ENCODE measurements at places on chromosomes 5 and 9.

DNA sequence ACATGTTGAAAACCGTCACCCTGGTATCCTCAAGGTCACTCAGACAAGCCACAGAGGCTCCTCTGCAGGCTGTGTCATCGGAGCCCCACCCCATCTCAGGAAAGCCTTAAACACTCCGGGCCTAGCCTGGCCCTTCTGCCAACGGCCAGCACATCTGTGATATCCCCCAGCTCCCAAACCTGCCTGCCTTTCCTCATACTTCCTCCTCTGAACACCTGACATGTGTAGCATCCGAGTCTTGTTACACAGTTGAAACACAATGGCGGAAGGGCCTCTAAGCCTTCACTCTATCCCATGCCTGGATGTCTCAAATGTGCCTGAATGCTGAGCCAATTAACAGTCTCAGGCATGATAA is 32.9 kb upstream of the TGFBR1 start:
- DNase-seq, result no peak

- DNase-seq, result no peak
Observed at GRCh38 chr5:151208481-151208914, 15.4 kb downstream of the CCDC69 start.

- DNase-seq, result no peak
Observed at GRCh38 chr5:168611165-168611564, 32.0 kb upstream of the PANK3 start.

GRCh38 chr9:78997296-78997695 is 574.5 kb upstream of the TLE4 start:
- no peak for DNase-seq

DNA sequence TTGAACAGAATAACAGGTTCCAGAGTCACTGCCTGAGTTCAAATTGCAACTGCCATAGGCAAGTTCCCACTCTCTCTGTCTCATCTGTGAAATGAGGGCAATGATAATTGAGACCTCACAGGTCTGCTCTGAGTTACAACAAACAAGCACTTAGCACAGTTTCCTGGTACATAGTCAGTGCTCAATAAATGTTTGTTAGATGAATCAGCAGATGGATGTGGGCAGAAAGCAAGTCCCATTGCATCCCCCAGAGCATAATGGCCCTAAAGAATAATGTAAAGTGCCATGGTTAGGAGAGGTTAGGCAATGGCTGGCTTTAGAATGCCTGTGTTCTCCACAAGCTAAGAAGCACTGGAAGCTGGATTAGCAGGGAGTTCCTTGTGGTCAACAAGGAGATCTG is 136.5 kb upstream of the LARP1 start:
- DNase-seq, result no peak

- no peak for DNase-seq
Observed at GRCh38 chr9:125971050-125971449, 223.9 kb downstream of the PBX3 start.

- no peak for DNase-seq
Observed at GRCh38 chr9:117696154-117696553, 8.0 kb upstream of the TLR4 start.

GRCh38 chr5:119218830-119219782 is 136.7 kb upstream of the TNFAIP8 start:
- no peak for DNase-seq

DNA sequence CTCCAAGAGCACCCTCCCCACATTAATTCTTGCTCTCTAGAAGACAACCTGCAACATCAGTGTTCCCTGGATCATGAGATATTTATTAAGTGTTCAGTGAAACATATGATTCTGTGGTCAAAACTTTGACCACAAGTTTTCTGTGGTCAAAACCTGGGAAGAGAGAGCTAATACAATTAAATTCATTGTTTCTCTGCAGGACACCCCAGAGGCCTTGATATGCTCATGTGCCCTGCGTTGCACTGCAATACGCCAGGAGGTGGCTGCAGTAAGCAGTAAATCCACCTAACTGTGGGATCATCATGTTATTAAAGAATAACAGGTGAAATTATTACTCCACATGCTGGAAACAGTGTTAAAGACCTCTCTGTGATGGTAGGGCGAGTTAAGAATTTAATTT is 109.3 kb upstream of the SPDL1 start:
- no peak for DNase-seq

DNA sequence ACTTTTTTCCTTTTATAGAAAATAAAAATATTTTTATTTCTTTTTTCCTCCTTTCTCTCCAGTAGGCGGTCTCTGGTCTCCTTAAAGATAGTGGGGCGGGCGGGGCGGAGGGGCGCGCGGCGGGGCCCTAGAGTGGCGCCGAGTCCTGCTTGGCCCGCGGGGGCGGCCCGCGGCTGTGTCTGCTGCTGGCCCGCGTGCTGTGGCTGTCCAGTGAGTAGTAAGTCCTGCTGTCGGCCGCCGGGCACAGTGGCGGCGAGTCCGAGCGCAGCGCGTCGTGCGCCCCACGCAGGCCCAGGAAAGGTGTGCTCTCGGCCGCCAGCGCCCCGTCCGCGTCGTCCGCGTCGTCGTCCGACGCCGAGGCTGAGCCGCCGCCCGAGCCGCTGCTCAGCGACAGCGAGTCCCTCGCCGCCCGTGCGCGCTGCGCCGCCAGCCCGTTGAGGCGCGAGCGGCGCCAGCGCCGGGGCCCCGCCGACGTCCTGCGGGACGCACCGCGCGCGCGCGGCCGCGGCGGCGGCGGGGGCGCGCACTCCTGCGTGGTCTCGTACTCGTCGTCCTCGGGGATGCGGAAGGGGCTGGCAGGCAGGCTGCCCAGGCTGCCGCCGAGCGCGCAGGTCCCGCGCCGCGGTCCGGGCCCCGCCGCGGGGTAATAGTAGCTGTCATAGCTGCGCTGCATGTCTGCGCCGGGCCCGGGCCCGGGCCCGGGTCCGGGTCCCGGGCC is 52.3 kb downstream of the PSD2 start:
- DNase-seq, result peak; percentile 69

DNA sequence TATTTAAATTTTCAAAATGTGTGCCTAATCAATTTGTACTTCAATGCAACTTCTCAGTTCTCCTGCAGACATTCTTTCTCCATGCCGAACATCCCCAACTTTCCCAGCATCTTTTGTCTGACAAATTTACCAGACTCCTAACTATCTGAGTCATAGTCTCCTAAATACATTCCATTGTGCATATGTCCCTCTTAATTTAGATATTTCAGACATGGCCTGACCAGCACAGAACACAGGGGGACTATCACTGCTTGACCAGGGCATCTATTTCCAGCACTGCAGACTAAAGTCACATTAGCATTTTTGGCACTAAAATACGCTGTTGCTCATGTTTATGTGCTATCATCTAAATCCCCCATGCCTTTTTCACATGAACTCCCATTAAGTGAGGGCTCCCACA is 71.9 kb downstream of the ITGA1 start:
- no peak for DNase-seq

DNA sequence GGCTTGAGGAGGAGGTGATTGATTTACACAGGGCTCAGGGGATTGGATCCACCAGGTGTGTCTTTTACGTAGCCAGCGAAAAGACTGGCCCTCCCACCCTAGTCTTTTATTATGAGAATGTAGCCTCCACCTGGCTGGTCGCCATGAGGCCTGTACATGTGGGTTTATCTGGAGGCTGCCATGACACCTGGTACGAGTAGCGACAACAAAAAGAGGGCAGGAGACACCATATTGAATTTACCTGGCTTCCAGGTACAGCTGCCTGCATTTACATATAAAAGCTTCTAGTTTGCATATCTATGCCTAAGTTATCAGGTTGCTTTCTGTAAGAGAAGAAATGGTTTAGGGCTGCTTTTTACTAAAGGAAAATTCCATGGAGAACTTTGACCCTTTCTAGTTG is 1173.7 kb upstream of the SEMA6A start:
- no peak for DNase-seq

GRCh38 chr5:146398826-146399225 is 48.3 kb upstream of the TCERG1 start:
- DNase-seq, result no peak

GRCh38 chr9:97567182-97567893 is 65.8 kb downstream of the TSTD2 start:
- DNase-seq, result no peak

- no peak for DNase-seq
Observed at GRCh38 chr9:115157245-115157674, 39.3 kb upstream of the TNC start.

DNA sequence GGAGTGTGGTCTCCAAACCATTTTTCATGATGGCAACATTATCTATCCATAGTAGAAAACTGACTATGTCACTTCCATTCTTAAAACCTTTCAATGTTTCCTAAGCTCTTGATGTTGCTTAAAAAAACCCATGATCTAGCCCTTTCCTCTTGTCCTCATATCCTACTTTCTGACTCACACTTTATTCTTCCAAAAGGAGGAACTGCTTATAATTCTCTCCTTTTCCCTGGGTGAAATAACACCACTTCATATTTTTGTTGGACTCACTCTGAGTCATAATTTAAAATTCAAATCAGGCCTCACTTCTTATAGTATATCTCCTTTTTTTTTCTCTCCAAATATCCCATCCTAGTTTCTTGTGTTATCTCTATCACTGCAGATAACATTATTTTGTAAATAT is 513.9 kb downstream of the MAN2A1 start:
- no peak for DNase-seq

GRCh38 chr9:1771094-1771789 is 243.9 kb upstream of the SMARCA2 start:
- no peak for DNase-seq

DNA sequence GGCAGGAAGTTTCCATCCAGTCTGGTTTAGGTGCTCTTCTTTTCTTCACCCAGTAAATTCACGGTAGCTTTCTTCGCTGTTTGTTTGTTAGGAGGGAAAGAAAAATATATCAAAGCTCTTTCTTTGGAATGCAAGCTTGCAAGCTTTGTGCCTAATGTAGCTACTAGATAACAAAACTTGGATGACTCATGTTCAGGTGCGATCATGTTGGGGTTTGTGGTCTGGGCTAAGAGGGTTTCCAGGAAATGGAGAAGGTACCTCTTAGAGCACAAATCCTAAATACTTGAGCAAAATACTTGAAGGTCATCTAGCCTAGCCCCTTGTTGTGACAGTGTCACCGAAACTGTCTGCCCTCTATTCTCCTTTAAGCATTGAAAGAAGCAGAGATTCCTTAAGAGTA is 17.7 kb downstream of the SRP19 start:
- DNase-seq, result peak; percentile 35

DNA sequence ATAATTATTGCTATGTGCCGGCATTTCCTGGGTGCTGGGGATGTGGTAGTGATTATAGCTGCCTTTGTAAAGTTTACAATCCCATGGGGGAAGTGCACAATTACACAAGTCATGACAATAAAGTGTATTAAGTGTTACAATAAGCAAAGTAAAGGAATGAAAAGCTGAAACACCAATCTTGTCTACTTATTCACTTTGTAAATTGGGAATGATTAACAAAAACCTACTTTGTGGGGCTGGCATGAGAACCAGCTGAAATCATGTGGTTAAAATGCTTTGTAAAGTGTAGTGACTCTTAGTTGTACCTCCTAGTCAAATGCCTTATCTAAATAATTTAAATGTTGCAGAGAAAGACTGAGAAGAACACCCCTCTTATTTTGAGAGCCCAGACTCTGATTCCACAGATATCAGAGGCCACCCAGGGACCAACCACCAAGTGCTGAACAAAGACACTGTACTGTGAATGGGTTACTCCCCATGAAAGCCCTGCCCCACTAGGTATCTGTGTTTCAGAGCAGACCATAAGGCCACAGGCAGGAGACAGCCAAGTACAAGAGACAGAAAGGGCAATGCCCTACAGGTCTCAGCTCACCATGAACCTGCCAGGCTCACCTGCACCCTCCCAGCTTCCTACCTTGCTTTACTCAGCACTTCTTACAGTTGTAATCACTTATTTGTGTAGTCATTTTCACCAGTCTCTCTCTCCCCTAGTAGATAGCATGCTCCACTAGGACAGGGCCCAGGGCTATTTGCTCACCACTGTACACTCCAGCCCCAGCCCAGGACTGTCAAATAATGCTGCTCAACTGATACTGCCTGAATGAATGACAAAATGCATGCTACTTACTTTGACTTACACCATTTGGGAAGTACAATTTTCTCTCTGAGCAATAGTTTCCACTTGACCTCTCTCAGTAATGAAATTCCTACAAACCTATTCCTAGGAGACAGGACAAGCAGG is 101.6 kb upstream of the APC start:
- no peak for DNase-seq

DNA sequence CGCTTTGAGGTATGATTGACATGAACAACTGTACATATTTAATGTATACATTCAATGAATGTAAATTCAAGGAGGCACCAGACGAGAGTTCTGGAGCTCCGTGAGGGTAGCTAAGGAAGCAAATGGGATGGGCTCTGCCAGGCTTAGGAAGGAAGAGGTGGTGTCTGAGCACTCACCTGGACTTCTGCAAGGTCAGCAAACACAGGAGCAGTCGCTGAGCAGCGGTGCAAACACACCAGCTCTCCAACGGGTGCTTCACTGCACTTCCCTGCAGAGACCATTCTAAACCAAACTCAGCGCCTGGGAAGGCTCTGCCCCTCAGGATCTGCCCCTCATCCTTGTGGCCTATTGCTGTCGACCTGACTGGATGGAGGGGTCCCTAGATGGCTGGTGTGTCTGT is 101.5 kb downstream of the COL23A1 start:
- no peak for DNase-seq

DNA sequence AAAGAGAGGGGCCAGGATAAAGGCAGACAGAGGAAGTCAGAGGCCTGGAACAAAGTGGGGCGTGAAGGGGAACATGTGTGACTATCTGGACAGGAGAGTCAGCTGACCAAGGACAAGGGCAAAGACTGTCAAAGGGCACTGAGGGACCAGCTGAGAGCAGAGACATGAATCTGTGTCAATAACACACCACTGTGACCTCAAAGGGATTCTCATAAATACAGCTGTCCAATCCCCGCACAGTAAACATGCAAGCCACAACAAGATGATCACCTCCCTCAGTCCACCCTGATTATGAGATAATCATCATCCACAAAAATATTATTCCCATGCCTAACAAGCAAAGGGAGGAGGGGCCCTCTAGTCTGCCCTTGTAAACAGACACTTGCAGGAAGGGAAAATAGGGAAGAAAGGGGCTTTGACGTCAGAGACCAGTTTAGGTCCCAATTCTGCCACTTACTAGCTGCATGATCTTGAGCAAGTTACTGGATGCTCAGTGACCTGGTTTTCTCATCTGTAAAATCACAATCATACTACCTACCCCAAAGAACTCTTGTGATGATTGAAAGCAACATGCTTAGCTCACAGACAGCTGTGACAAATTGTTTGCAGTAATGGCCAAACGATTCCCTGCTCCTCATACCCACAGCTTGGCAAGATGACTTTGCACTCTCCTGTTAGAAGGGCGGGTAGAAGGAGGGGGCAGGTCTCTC is 41.8 kb downstream of the RAPGEF1 start:
- DNase-seq, result no peak

DNA sequence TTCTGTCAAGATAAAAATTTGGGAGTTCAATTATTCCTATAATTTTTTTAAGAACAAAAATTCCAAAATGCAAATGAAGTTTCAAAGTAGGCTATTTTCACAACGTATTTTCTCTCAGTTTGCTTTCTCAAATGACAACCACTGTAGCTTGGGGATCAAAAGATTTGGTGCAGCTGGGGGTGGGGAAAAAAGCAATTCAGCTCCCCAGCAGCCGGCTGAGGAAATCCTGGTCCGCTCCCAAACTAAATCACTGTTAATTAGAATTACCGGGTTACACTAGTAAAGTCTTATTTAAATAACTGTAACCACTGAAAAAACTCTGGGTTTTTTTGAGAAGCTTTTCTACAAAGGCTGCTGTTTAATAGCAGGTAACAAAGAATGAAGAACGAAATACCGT is 5.7 kb downstream of the NR6A1 start:
- no peak for DNase-seq

- DNase-seq, result no peak
Observed at GRCh38 chr9:76136986-76137385, 246.5 kb downstream of the PCSK5 start.

GRCh38 chr5:113036826-113037225 is 60.2 kb downstream of the DCP2 start:
- DNase-seq, result no peak

- DNase-seq, result no peak
Observed at GRCh38 chr5:172868924-172869591, 35.0 kb downstream of the ERGIC1 start.
